ENCODE measurements at places on chromosomes 2 and 18.

- peak; percentile 62 for DNase-seq
Measured at GRCh38 chr18:22681908-22682307, 251.2 kb upstream of the RBBP8 start.

DNA sequence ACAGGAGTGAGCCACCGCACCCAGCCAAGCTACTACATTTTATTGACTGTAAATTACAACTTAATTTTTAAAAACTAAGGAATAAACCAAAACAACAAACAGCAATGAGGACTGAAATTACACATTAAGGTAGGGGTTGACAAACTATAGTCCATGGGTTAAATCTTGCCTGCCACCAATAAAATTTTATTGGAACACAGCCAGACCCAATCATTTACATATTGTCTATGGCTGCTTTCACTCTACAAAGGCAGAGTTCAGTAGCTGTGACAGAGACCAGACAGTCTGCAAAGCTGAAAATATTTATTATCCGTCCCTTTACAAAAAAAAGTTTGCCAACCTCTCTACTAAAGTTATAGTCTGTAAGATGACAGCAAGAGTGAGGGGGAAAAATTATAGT lies 24.3 kb upstream of the UGP2 start:
- DNase-seq: no peak

DNA sequence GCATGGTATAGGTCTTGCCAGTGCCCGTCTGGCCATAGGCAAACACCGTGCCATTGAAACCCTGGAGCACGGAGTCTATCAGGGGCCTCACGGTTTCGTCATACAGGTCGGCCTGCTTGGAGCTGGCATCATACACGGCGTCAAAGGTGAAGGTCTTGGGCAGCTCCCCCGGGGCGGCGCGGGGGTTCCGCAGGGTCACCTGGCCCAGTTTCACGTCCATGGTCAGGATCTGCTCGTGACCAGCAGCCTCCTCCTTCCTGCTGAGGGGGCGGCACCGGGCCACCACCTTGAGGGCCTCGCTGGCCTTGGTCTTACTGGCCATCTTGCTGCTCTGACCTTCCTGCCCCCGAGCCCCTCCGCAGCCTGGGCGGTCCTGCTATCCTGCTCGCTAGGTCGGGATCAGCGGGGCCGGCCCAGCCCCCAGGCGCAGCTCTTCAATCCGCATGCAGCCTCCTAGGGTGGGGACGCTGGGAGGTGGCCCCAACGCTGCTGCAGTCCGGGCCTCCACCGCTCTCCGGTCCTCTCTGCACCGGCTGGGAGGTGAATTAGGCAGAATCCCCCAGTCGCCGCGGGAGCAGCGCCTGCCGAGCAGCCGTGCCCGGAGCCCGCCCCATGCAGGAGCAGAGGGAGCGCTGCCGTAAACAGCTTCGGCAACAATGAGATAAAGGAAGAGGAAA lies 563 bp downstream of the KIF3C start:
- DNase-seq: peak; percentile 16

GRCh38 chr2:55003706-55004639 lies 46.3 kb downstream of the RTN4 start:
- DNase-seq: no peak

GRCh38 chr2:74947703-74948102 lies 10.7 kb upstream of the POLE4 start:
- DNase-seq: no peak

GRCh38 chr2:226865710-226866109 lies 29.9 kb downstream of the RHBDD1 start:
- no peak for DNase-seq

- peak; percentile 20 for DNase-seq
Measured at GRCh38 chr18:28666216-28666615, 489.3 kb upstream of the CDH2 start.

- DNase-seq: peak; percentile 10
Measured at GRCh38 chr2:167582619-167583018, 664.8 kb downstream of the STK39 start.

GRCh38 chr2:155190342-155190741 lies 491.8 kb downstream of the KCNJ3 start:
- no peak for DNase-seq

- DNase-seq: peak; percentile 45
Measured at GRCh38 chr2:168521053-168521741, 65.1 kb downstream of the CERS6 start.

DNA sequence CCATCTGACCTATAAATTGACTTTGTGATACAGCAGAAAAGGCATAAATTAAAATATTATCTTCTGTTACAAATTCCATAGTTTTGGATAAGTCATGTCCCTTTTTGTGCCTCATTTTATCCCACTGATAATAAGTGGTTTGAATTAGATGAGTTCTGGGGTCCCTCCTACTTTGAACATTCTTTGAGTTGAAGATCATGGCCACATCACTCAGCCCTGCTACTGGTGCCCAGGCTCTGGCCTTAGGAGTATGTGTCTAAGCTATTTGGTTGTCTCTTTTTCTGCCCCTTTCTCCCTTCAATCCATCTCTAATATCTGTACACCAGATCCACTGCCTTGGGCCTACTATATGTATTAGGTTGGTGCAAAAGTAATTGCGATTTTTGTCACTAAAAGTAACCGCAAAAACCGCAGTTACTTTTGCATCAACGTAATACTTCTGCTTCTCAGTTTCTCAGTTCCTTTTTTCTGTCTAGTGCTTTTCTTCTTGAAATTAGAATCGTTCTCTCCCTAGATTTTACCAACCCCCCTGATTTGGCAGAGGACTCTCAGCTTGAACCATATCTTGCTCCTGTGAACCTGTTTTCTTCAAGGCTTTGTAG lies 362.5 kb upstream of the TNP1 start:
- DNase-seq: no peak

DNA sequence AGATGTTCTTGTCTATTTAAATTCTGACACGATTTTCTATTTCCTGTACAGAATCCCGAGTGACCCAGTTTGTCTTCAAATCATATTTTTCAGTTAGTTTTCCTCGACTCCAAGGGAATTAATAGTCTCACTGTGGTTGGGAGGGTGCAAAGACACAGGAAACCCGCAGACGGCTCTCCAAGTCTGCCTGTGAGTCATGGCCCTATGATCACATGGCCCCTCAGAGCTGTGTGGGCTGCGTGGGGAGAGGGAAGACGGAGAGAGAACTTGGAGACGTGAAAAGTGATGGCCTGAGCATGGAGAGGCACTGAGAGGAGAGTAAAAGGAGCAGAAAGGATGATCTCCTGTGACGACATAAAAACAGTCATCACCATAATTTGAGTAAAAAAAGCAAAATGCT lies 989.9 kb downstream of the DCDC2C start:
- DNase-seq: no peak

DNA sequence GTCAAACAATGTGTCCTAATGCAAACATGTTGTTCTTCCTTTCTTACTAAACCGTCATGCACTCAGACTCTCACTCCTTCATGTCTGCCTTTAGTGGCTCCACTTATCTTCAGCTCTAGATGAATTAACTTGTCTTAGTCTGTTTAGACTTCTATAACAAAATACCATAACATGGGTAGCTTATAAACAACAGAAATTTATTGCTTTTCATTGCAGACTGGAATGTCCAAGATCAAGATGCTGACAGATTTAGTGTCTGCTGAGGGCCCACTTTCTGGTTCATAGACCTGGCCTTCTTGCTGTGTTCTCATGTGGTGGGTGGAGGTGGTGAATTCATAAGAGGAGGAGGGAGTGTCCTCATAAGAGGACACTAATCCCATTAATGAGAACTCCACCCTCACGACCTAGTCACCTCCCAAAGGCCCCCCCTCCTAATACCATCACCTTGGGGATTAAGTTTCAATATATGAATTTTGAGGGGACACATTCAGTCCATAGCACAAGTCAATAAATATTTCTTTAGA lies 32.3 kb downstream of the RALBP1 start:
- DNase-seq: peak; percentile 71

DNA sequence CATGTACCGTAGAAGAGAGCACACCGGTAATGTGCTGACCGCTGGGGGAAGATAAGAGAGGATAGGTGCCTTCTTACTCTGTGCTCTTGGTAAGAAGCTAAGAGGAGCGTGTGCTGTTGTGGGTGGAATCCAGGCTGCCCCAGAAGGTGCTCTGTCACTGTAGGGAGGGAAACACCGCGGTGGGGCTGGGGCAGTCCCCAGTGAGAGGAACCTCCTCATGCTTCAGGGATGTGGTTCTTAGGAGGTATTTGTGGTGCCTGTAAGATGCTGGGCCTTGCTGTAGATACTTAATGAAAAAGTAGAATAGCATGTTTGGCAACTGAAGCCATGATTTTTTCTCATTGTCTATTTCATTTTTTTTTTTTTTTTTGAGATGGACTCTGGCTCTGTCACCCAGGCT lies 1.1 kb downstream of the COLEC11 start:
- DNase-seq: no peak

DNA sequence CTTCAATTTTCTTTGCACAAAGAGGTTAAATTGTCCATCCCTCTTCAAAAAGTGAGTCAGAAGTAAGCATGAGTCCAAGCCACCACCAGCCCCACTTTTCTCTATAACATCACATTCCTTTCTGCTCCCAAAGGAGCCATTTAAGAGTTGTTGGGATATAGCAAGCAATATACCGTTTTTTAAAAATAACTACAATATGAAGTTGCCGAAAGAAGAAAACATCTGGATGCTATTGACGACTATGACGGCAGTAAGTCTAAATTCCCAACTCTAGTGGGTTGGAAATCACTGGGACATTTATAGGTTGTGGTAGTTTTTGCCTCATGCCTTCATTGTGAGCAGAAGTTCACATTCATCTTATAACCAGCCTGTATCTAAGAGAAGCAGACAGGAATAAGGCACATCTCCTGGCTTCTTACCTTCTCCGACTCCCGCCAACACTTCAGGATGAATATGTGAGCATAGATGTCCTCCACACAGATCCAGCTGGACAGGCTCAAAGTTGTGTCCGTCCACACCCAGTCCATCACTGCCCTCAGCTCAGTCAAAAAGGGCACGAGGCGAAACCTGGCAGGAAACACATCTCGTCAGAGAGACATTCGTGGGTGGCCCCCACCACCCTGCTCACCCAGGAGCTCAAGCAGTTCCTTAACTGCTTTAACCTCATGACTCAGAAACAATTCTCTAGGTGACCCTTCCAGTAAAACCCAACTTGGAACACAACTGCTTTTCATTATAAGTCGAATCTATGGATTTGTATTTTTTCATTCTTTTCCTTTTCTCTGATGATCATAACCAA lies 163.6 kb downstream of the NAPG start:
- no peak for DNase-seq

DNA sequence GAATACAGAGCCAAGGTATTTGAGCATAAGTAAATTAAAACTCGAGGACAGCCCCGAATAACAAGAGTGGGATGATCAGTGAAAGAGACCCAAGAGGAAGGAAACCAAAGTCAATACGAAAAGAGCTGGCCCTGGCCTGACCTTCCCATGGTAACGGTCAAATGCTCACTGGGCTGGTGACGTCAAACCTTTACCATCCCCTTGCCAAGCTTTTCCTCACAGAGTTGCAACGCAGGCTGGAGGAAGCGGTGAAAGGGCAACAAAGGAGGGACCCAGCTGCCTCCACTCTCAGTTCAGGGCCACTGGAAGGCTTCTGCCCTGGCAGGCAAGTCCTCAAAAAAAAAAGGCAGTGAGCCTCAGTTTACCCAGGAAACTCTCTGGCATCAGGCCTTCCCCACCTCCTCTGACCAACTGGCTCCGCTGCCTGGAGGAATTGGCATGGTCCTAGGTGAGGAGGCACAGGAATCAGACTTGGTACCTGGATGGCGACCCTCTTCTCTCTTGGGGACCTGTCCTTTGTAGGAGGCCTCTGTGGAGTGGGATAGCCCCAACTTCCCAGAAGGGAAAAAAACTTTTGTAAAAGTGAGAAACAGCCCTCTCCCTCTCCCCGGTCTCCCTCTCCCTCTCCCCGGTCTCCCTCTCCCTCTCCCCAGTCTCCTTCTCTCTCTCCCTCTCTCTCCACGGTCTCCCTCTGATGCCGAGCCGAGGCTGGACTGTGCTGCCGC lies 212.4 kb downstream of the ANAPC1 start:
- no peak for DNase-seq

- DNase-seq: no peak
Measured at GRCh38 chr18:3605954-3606443, 156.0 kb downstream of the TGIF1 start.

GRCh38 chr2:217751192-217751591 lies 251.6 kb downstream of the TNS1 start:
- DNase-seq: no peak

DNA sequence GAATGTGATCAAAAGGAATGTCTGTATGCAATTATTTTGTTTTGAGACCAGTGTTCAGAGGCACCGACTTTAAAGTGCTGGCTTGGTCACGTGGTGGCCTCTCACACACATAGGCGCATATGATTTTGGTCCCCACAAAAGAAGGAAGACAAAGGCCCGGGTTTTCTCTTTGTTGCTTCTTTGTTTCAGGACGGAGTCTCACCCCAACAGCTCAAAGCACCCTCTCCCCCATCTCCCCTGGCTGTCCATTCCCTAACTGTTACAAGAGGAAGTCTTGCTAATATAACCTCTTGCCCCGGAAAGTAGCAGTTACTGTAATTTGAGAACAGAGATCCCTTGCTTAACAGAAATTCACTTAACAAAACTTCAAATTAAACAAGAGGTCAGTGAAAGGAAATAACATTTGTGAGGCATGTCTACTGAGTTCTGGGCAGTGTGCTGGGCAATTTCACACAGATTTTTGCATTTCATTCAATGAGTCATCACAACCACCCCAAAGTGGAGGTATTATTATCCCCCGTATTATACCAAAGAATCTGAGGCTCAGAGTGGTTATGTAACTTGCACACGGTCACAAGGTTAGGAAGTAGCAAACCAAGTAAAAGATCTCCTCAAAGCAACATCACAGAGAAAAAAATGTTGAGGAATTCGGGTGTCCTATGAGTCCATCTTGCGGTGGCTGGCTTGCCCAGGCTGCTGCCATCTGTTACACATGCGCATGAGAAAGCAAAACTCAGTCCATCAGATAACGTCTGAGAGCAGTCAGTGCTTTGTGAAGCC lies 75.8 kb downstream of the SDC1 start:
- DNase-seq: peak; percentile 77

- no peak for DNase-seq
Measured at GRCh38 chr18:25771796-25772195, 318.6 kb downstream of the SS18 start.

GRCh38 chr2:40487602-40488001 lies 35.7 kb upstream of the SLC8A1 start:
- peak; percentile 59 for DNase-seq

DNA sequence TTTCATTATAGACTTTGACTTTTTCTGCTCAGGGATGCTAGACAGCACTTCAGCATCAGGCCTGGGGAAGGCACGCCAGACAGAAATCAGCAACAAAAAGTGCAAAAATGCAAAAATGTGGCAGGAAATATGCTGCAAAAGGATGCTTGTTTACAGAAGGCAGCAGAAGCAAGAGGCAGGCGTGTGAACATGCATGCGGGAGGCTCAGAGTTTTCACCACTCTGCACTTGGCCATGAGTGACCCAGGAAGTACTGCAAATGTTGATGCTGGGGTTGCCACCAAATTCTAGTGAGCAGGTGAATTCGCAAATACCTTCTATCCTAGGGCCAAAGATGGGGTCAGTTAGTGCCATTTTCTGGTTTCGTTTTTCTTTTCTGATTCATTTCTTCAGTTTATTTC lies 55.5 kb upstream of the ALKAL2 start:
- DNase-seq: no peak

DNA sequence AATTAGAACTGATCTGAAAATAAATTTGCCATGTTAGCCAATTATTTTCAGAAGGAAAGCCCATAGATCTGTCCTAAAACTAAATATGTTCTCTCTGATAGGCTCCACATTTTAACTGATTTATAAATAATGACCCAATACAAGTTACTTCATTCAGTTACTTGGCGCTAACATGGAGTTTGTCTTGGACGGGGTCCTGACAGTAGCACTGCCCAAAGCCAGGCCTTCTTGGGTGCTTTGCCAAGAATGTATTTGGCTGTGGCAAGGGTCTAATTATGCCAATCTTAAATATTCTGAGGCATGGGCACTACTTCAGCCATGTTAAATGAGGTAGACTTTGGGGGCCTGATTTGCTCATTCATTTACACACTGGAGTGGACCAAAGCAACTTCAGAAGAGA lies 135.0 kb upstream of the PKDCC start:
- DNase-seq: no peak
